AG08396 (cell line): ENCODE measurements at places on chromosomes 6 and 20.

DNA sequence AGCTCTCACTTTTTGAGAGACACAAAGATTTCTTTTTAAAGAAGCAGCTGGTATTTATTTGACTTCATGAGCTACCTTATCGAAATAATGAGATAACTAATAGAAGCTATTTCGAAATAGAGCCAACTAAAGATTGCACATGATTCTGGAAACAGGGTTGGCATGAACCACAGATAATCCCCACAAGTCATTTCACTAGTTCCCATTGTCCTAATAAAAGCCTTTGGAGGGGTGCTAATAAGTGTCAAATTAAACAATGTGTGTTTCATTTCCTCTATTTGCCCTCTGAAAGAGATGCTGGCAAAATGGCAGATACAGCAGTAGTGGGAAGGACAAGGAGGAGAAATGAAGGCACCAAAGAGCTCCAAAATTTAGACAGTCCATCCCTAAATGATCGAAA lies 78.6 kb upstream of the RIPOR2 start:
- DNase-seq, result no peak

- DNase-seq, result no peak
These were observed 7.9 kb downstream of the GPLD1 start for GRCh38 chr6:24481449-24481848.

GRCh38 chr20:17688965-17689364 lies 6.9 kb upstream of the RRBP1 start:
- DNase-seq, result peak; percentile 24

DNA sequence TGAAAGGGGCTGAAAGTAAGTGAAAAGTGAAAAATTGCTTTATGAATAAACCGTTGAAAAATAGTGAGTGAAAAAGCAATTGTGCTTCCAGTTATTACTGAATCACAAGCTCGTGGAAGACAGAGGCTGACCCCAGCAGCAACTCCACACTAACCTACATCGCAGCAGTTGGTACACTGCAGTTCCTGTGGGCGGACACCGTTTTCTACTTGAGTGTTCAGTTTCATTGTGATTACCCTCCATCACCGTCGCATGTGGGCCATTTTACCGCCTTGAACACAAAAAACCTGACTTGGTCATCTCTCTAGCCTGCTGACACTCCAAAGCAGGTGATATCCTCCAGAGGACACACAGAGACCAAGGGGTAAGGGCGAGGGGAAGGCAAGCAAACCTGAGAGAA lies 28.4 kb downstream of the PRDM1 start:
- no peak for DNase-seq

- no peak for DNase-seq
These were observed 336.9 kb upstream of the PREP start for GRCh38 chr6:105739764-105740163.

GRCh38 chr20:58678806-58679205 lies 13.8 kb upstream of the NPEPL1 start:
- DNase-seq, result no peak

DNA sequence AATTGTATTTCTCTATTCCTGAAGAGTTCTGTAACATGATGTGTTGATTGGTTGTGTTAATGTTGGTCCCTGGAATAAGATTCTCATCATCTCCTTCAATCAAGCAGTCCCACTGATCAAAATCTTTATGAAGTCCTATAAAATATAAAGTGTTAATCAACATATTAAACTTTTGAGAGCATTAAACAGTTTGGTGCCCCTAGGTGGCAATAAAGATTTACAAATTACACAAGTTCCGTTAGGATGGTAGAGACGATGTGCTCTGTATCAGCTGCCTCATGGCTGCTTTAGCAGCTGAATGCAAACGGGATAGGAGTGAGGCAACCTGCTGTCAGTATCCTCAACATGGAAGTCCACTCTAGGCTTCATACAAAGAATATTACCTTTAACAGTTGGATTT lies 16.9 kb downstream of the TDRD6 start:
- DNase-seq, result no peak

DNA sequence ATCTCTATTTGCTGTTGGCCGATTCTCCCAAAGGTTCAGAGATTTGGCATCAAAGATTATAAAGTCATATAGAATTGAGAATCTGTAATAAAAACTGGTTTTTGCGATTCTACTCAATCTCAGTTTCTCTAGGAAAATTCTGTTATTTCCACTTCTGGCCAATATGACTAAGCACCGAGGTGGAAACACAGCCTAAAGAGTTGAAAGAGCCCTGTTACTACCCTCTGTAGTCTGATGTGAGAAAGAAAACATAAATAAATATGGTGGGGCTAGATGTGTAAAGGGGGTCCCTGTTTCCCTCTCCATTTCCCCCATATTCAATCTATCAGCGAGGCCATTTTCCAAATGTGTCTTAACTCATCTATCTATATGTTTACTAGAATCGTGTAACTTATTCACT lies 83.4 kb downstream of the PRDM1 start:
- DNase-seq, result no peak

DNA sequence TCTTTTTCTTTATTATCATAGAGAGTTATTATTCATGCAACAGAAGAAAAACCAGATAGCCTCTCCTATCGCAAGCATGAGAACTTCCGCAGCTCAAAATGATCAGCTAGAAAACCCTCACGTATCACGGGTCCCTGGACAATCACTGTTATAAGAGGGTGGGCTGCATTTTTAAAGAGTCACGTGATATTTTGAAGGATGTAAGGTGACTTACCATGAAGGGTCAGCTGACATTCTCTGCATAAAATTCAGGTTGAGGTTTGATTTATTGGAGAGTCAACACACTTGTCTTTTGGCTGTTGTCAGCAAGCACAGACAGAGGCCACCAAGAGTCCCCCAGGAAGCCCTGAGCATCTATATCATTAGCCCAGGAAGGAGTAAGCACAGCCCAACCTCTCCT lies 39.5 kb downstream of the ID4 start:
- DNase-seq, result no peak

DNA sequence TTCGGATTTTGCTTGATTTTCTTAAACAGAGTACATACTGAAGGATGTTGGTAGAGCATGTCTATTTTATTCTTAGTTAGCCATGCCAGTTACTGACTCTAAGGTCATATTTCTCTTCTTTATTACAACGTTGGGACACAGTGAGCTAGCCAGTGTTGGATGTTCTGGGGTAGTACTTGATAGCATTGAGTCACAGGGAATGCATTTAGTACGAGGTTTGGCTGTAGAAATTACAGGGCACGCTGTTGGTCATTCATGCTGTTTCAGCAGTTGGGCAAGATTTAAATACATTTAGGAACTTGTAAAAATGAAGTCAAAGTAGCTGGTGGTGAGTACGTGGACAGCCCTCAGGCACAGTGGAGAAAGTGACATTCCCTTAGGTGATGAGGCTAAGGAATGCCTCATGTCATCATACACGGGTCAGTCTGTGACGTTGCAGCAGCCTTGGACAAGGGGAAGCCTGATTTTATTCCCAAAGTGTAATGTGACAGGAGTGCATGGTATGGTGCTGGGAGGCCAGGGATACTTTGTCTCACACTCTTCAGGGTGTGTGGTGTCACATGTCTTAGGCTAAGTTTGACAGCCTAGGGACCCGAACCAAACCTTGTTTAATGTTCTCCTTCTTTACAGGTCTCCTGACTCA lies 57.7 kb upstream of the SLC22A1 start:
- DNase-seq, result no peak

DNA sequence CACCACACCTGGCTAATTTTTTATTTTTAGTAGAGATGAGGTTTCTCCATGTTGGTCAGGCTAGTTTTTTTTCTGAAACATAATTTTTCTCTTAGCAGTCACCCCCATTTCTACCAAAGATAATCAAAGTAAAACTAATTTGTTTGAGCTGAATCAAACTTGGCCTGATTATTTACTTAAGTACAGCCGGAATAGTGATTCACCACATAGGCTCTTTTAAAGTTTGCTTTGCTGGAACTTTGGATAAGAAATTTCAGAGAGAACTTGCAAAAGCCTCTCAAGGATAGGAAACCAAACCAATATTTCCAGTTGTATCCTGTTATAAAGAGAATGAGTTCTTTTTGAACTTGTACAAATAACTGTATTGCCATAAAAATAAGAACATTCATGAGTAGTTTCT lies 105.0 kb upstream of the SYNCRIP start:
- peak; percentile 10 for DNase-seq

DNA sequence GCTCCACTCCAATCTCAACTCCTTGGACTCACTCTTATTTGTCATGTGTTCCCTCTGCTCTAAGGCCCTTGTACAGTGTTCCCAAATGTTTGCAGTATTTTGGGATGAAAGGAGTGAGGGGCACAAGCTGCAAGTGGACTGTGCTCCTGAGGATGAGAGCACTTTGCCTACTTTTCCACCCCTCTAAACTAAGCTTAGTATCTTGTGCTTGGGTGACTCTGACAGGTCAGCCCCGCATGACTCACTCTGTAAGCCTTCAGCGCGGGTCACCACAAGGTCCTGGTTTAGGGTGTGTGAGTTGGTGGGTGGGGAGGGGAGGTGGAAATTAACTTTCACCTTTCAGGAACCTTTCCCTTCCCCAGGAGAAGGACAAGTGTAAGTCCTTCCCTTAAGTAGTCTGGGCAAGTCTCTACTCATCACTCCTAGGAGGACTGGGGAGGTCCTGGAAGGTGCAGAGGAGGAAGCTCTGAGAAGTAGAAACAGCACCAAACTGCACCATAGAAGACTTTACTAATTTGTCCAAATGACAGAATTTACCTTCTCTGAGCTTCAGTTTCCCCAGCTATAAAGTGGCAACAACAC lies 68.8 kb upstream of the EPB41L1 start:
- DNase-seq, result peak; percentile 60

DNA sequence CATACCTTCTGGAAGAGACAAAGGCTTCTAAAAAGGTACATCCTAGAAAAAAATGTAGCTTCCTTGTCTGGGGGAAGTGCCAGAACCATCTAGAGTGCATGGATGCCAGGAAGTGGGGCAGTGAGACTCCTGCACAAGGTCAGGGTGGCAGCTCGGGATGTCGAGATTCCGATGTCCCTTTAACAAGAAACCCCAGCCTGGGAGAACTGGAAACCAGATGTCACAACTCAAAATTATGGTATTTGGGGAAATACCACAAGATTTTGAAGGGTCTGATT lies 168.4 kb downstream of the ZDHHC14 start:
- no peak for DNase-seq

- no peak for DNase-seq
These were observed 7.2 kb downstream of the MMS22L start for GRCh38 chr6:97275804-97276203.

- DNase-seq, result no peak
These were observed 8.6 kb downstream of the BMP7 start for GRCh38 chr20:57257701-57258453.

DNA sequence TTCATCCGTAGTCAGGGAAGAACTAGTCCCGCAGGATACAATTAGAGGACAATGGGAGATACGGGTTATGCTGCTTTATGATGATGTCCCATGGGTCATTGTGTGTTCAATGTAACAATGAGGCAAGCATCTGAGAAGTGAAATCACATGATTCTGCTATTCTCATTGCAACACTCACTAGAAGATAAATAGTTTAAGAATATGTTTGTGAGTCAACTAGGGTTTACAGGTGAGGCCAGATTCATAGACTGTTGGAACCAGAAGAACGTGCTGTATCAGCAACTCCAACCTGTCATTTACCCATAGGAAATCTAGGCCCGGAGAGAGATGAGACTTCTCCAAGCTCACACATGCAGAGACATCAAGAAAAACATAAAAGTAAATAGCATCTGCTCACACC lies 80.8 kb downstream of the SCML4 start:
- DNase-seq, result no peak

DNA sequence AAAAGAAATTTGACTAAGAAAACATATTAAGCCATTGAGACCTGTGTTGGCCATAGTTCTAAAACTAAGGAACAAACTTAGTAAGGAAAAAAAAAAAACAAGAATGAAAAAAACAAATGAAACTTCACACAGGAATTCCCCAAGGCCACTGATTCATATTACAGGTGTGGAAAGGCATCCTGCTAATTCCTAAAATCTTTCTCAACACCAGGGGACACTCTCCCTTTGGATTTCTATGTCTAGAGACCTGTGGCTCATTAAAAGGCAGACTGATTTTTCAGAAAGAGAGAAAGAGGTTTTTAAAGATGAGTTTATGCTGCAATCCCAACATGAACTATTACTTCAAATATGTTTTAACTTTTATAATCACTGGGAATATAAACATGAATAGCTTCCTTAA lies at the start of gene OR12D1:
Gene OR12D1 (plus strand): TSS at position 341 of the 400 bp plus-strand sequence.
- DNase-seq, result no peak

- DNase-seq, result no peak
These were observed 116.9 kb downstream of the TTLL2 start for GRCh38 chr6:167441715-167442206.

DNA sequence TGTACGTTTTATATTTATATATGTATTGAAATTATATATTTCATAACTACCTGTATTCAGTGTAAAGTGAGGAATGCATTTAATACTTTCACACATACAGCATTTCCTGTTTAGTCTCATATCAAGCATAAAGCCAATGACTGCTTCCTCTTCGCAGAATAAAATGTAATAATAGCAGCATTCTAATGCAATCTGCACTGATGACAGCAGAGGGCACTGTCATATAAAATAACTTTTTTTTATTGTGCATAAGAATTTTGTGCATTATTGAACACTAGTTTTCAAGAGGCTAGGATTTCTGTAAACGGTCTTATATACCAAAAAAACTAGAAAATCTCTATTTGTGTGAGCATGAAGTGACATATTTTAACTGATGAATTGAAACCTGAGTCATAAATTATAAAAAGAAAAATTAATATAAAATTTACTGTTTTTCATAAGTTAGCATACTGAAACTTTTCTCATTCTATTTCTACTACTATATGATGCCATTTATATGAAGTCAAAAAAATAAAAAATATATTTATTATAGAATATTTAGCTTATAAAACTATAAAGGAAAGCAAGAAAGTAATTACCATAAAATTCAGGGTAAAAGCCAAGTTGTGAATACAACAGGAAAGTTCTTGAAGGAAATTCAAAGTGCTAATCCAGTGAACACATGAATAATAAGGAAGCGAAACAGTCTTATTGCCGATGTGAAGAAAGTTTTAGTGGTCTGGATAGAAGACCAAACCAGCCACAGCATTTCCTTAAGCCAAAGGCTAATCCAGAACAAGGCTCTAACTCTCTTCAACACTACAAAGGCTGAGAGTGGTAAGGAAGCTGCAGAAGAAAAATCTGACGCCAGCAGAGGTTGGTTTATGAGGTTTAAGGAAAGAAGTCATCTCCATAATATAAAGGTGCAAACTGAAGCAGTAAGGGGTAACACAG lies 36.3 kb downstream of the RNF146 start:
- DNase-seq, result peak; percentile 22

- no peak for DNase-seq
These were observed 83.4 kb downstream of the TXNDC5 start for GRCh38 chr6:7827142-7827541.

GRCh38 chr6:163820745-163821458 lies 406.4 kb downstream of the QKI start:
- DNase-seq, result no peak

DNA sequence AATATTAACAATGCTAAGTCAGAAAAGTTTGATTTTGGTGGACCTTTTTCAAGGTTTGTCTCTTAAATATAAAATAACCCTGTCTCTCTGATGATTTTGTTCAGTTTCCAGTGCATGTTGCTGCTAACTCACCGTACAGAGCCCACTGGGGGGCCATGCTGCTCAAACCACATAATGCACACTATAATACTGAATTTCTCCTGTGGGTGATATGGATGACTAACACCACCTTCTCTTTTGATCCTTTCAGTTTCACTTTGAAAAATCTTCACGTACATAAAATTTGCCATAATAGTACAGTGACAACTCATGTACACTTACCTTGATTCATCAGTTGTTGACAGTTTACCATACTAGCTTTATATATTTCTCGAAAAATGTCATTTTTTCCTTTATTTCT lies 506.6 kb upstream of the MAN1A1 start:
- DNase-seq, result no peak
